ENCODE measurements at places on chromosomes 2 and 18.
A peak's percentile ranks its signal among the peaks of the same experiment; 100 is the strongest.

DNA sequence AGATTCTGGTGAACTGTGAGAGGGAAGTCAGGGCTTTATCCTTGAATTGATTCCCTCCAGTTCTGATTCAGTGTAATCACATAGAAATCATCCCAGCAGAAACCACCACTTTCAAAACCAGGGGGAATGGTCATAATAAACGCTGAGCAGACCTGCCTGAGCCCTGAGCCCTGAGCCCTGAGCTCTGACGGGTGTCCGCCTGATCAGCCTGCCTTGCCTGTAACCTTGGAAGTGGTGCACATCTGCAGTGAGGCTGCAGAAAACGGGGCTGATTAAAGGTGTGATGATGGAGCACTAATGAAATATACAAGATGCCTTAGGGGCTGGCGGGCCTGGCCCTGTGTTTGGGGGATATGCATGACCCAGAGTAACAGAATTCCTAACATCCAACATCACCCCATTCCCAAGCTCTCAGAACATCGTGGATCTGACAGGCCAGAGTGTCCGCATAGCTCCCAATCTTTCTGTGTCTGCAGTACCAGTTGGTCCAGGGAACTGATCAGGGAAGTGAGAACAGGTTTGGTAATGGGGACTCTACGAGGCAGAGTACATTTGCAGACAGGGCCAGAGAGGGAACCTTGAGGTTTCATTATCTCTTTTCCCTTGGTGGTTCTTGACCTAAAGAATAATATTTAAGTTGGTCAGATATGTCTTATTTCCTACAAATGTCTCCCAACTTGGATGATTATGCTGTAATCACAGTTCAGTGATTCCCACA, 37.8 kb downstream of the KCTD18 start:
- no peak for DNase-seq

DNA sequence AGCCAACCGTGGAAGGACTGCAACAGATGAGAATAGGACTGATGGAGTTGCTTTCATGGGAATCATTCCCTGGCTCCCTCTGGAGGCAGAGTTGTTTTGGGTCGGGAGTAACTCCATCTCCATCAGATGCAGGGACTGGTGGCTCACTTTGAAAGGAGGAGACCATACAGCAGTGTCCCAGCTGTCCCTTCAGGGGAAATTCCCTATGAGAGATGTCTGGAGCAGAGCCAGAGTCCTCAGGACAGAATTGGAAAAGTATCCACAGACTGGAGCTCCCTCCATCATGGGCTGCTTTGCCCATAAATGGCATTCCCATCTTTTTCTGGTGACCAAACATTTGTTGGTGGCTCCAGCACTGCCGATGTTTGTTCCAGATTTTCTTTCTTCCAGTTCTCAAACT, 144.3 kb downstream of the NCK2 start:
- no peak for DNase-seq

GRCh38 chr2:4792126-4792525, 900.1 kb upstream of the SOX11 start:
- DNase-seq = no peak

GRCh38 chr2:44250376-44250775, 24.9 kb upstream of the SLC3A1 start:
- no peak for DNase-seq

- no peak for DNase-seq
Measured at GRCh38 chr2:233098618-233099017, 38.5 kb downstream of the INPP5D start.

GRCh38 chr2:115083225-115083624, 640.8 kb downstream of the DPP10 start:
- no peak for DNase-seq

DNA sequence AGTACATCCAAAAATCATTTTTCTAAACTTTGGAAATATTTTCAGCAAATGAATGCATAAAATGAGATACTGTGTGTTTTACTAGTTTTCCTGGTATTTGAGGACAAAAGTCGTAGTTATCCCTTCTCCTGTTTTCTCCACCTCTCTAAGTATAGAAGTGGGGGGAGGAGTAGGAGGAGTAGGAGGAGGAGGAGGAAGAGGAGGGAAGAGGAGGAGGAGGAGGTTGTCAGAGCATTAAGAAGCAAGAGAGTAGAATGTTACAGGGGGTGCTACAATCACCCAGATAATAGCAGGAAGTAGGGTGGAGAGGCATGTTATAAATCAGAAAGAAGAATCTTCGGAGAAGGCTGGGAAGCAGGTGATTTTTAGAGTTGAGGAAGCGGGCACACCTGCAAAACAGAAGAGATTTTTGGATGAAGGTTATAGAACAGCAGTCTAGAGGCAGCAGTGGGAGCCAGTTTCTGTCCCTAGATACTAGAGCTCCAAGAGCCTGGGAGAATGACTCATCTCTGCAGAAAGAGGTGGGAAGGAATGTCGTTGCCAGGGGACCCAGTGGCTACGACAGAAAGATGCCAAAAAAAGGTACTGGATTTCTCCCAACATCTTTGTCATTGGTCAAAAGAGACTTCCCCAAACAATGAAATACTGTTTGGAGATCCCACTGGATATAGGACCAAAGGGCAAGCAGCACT, 44.2 kb upstream of the AQP4 start:
- no peak for DNase-seq

- no peak for DNase-seq
Measured at GRCh38 chr2:204850581-204850980, 305.3 kb downstream of the PARD3B start.

DNA sequence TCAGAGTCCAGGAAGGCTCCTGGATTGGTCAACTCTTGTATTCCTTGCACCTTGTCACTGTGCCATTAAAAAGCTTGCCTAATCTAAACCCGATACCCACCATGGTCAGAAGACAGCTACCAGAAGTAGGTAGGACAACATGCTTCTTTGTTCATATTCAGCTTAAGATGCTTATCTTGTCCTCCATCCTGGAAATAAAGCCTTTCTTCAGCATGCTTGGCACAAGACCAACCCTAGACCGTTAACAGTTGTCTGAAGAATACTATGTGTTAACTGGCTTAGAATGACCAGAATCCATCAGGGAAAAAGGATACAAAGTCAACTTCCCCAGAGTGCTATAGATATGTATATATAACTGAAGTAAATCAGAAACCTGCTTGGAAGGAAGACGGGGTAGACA, 193.9 kb downstream of the ZRANB3 start:
- no peak for DNase-seq

GRCh38 chr2:64629329-64629781, 24.4 kb downstream of the SERTAD2 start:
- no peak for DNase-seq

- no peak for DNase-seq
Measured at GRCh38 chr2:60470340-60470739, 83.1 kb downstream of the BCL11A start.

DNA sequence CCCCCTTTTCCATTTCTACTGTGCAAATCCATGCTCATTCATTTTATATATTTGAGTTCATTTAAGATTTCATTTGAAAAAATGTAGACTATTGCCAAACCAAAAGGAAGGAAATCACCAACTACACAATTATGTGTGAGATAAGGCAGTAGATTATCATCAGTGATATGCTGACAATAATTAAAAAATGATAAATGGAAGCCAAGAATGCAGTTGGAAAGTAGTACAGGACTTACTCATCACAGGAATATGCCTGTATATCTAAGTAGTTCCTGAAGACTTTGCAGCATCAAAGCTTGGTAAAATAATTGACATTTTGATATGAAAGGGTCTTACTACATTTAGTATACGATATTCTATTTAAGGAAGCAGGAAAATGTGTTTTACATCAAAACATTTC, 166.1 kb upstream of the OTX1 start:
- peak; percentile 30 for DNase-seq

- DNase-seq = no peak
Measured at GRCh38 chr2:206241736-206242135, 32.7 kb upstream of the ZDBF2 start.

DNA sequence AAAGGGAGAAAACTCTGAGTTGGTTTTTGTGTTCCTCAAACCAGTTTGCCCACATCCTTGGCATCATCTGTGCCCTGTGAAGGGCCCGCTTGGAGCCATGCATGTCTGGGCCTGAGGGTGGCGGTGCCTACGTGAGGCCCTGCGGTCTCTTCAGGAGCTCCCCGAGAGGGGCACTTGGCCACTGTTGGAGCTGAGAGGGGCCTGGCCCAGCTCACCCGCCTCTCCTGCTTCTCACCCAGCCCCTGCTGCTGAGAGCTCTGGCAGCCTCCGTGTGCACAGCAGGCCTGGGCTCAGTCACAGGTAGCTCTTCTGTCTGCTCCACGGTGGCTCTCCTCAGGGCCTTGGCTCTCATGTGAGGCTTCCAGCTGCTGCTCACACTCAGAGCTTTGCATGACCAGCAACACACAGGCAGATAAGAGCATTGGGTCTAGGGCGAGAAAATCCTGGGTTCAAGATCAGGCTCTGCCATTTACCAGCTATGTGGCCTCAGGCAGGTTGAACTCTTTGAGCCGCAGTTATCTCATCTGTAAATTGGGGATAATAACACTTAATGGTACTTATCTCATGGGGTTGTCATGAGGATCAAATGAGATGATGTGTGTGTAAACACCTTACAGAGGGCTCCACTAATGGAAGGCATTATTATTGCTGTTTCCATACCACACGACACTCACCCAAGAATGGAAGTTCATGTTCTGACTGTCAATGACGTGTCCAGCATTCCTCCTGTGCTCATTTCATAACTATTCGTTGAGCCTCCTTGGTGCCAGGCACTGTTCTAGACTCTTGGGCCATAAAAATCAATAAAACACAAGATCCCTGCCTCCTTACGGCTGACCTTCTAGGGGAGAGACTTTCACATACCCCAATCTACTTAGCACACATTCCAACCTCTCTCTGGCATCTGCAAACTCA, 41.6 kb upstream of the PLB1 start:
- no peak for DNase-seq

DNA sequence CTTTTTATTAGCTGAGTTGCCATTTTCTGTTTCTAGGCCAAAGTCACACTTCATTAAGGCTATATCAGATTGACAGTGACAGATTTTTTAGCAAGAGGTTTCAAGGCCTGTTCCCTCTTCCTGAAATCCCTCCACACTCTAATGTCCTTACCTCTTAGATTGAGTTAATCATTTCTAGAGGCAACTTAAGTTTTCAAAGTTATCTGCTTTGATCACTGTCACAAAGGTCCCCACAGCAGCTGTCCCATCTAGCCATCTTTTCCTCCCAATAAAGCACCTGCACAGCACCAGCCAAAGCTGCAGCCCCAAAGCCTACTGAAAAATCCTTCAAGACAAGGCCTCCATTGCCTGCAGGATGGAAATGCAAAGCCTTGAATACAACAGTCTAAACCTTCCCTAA, 13.4 kb downstream of the AMMECR1L start:
- DNase-seq = no peak

DNA sequence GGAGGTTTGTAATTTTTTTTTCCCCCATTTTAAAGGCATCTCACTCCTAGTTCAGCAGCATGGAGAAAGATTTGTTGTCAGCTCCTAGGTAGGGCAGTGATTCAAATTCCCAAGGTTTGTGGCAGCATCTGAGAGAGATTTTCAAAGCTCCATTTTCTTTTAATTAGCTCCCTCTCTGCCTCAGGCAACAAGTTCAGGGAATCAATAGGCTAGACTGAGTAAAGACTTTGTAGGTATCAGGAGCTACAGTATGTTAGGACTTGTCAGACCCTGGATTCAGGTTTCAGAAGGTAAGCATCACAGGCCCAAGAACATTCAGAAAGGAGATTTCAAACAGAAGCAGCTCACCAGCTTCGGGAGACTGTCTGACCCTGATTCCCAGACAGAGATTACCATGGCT, 273.3 kb upstream of the ERBB4 start:
- DNase-seq = no peak

All from GM03348 (cell line).